ENCODE measurements at places on chromosomes 2 and 18.

GRCh38 chr18:60339018-60339417 lies 33.6 kb downstream of the MC4R start:
- peak; percentile 77 for DNase-seq

DNA sequence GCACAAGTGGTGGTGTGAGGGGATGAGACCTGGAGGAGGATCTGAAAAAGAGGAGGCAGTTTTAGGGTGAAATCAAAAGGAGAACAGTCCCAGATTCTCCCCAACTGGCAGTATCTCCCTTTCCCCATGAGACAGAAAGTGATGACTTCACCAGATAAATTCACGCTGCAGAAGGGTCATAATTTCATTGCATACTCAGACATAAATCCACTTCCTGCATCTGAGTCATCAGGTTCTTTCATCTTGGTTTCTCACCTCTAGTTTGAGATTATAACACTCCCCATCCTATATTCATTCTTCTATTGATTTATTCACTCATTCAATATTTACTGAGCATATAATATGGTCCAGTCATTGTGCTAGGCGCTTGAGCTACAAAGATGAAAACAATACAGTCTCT lies 64.7 kb downstream of the CCDC148 start:
- DNase-seq: peak; percentile 68

DNA sequence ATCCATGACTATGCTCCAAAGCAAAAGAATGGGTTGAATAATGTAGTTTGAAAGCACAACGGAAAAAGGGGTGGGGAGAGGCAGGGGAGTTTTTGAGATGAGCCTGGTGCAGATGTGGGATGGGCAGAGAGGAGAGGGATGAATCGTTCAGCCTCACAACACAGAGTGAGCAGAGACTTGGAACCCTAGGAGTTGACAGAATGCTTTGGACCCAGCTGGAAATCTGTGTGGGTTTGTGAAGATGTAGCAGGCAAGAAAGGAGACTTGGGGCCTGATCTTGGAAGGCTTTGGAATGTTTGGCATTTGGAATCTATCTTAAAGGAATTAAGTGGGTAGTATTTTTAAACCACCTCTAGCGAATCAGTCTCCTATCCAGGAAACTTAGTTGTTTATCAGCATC lies 66.0 kb upstream of the KCTD1 start:
- DNase-seq: no peak

- no peak for DNase-seq
Measured at GRCh38 chr2:69033461-69034095, 20.6 kb downstream of the ANTXR1 start.

DNA sequence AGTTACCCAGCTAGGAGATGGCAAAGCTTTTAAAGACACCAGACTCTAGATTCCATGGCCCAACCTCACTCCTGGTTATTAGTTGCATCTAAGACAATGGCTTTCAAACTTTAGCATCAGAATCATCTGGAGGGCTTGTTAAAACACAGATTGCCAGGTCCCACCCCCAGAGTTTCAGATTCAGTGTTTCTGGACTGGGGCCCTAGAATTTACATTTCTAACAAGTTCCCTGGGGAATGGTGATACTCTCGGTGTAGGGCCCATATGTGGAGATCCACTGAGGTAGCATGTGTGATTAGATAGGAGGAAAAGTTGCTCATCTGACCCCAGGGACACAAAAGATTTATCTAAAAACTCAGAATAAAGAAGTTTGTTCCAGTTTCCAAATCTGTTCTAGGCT lies 14.5 kb upstream of the TTR start:
- no peak for DNase-seq

- DNase-seq: no peak
Measured at GRCh38 chr2:589281-590130, 87.7 kb downstream of the TMEM18 start.

GRCh38 chr2:127066942-127067341 lies 40.0 kb downstream of the BIN1 start:
- no peak for DNase-seq

DNA sequence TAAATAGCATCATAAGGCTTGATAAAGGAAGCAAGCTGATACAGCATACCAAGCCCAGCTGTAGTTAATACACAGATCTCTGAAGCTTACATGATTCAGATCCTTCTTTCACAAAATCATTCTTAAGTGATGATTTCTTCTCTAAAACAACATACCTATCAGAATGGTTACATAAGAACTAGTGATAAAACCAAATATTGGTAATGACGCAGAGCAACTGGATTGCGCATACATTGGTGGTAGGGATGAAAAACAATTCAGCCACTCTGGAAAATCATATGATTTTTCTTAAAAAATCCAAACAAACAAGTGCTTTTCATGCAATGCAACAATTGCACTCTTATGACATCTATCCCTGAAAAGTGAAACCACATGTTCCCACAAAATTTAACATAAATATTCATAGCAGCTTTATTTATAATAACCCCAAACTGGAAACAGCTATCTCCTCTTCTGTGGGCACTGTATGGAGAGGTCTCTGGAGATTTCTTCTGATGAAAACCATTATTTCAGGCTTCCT lies 153.6 kb upstream of the DSEL start:
- DNase-seq: no peak

GRCh38 chr2:96859681-96860064 lies 1.9 kb upstream of the ANKRD39 start:
- DNase-seq: no peak

- DNase-seq: no peak
Measured at GRCh38 chr2:241095594-241096290, 6.3 kb downstream of the MTERF4 start.

GRCh38 chr2:215981115-215981514 lies 32.2 kb downstream of the MREG start:
- DNase-seq: no peak

DNA sequence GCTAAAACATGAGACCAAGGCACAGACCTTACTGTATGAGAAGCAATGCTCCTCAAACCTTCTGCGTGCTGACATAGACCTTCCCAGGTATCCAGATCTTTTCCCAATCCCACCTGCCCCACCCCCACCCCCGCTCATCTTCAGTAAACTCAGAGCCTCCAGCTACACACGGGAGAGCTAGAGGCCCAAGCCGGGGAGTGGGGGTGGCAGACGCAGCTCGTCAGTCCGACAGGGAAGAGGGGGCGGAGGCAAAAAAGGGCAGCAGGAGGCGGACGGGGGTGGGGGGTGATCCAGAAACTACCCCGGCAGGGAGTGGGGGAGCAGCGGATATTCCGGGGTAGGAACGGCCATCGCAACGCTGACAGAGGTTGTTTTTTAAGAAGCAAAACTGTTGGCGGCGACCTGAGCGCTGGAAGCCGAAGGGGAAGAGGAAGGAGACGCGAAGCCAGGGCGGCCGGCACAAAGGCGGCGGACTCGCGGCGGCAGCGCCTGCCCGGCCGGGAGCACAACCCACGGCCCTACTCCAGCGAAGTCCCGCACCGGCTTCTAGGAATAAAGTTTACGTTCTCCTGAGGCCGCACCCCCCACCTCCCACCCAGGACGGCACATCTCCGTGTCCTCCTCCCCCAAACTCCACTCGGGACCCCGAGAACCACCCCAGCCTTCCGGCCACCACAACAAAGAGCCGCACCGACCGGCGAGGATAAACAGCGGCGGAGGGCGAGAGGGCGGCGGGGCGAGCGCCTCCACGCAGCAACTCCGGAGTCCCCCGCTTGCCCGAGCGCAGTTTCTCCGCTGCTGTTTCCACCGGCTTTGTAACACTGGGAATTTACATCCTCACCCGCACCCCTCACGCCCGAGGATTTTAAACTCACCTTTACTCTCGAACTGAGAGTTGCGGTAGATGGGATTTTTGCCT lies 722 bp downstream of the BAZ2B start:
- peak; percentile 94 for DNase-seq

GRCh38 chr2:241491549-241492173 lies 16.7 kb downstream of the STK25 start:
- DNase-seq: no peak

DNA sequence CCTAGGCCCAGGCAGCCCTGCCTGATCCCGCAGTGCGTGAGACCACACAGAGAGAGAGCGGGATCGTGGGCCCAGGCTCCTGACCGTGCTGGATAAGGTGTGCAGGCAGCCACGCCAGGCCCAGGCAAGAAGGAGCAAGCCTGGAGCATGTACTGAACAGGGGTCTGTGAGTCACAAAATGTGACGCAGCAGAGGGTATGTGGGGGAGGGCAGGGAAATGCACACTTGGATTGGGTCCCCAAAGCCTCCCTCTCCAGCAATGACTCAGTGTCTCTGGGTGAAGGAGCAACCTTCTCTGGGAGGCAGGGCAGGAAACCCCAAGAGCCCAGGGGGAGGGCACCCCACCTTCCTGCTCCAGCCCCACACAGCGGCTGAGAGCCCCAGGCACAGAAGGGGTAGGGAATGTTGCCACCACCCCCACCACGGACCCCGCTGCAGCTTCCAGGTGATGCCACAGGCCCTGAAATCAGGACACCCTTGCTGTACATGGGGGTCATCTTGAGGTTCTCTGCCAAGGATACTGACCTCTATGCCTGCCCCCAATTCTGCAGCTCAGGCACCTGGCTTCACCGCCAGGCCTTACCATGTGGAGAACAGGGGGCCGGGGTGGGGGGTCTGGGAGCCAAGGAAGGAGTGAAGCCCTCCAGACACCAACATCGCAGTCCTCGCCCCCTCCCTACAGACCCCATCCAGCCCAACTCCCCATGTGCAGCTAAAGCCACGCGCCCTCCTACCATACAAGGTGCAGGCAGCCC lies 1.3 kb upstream of the GPC1 start:
- no peak for DNase-seq

DNA sequence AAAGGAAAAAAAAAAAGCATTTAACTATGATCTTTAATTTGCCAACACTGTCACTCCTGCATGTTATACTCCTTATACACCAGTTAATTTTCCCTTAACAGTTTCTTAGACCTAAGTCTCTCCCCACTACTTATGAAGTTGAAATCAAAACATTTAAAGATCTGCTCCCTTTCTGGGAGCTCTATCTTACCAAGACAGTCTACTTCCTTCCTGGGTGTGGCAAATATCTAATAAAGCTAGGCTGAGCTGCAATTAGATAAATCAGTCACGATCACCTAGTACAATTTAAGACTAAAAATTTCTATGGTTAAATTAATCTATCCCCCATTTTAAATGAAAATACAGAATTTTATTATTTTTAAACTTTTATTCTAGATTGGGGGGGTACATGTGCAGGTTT lies 33.4 kb downstream of the PUM2 start:
- no peak for DNase-seq

DNA sequence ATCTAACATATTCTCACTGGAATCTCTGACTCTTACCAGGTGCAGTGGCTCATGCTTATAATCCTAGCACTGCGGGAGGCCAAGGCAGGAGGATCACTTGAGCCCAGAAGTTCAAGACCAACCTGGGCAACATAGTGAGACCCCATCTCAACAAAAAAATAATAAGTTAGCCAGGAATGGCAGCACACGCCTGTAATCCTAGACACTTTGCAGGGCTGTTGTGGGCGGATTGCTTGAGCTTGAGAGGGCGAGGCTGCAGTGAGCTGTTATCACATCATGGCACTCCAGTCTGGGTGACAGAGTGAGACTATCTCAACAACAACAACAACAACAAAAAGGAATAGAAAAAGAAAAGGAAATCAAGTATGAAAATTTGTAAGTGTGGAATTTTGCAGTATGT lies 306.5 kb upstream of the CYP26B1 start:
- no peak for DNase-seq

DNA sequence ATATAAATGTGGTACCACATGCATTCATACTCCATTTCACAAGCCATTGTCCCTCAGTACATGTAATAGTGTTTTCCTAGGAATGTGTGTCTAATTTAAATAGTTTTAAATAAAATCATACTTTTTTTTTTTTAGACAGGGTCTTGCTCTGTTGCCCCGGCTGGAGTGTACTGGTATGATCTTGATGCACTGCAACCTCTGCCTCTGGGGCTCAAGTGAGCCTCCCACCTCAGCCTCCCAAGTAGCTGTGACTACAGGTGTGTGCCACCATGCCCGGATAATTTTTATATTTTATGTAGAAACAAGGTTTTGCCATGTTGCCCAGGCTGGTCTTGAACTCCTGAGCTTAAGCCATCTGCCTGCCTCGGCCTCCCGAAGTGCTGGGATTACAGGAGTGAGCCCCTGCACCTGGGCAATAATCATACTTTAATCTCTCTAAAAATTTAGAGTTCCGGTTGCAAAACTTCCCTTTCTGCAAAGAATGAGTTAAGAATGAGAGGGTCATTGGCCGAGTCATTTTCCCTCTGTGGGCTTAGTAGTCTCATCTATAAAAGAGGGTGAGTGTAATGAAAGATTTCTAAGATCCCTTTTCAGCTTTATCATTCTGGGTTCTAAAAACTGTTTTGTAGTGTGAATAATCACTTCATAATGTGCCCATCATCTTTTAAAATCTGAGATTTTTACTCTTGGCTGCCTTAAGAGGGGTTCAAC lies 116.0 kb upstream of the PELI1 start:
- no peak for DNase-seq

DNA sequence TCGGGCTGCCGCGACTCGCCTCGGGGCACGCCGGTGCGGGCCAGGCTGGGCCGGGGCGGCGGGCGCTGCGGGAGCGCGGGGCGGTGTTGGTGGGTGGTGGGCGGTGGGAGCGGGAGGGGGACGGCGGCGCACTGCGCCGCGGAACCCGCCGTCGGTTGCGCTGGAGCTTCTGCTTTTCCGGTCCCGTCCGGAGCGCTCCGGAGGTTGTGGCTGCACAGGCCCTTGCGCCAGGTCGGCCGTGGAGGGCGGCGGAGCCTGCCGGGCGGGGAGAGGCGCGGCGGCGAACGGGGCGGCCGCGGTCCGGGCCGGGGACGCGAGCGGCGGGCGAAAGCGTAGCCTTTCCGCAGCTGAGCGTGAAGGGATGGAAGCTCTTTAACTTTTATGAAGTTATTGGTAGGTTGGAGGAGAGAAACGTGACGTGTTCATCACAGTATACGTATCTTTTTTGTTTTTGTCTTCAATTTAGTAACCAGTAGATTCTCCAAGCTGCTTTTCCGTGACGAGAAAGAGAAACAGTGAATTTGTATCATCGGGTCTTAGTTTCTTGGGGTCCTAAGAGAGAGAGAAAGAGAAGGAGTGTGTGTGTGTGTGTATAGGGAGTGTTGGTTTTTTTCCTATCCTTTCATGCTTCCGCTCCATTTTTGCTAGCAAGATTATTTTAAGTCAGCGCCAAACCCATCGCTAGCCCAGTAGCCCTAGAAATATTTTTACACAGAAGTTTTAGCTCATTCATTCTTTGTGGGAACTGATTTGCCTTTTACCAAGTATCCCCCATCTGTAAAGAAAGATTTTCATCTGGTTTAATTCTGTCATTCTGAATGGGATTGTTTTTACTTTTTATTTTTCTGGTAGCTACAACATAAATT lies 535 bp downstream of the ATG4B start:
- peak; percentile 57 for DNase-seq

- no peak for DNase-seq
Measured at GRCh38 chr2:128433911-128434550, 115.4 kb upstream of the HS6ST1 start.

Measured in NCI-H69 (cell line).